Stimulated activated CD4-positive, alpha-beta T cell treated with anti-CD3 and anti-CD28 coated beads, Interleukin-2, amount 100 ng/mL, for 24 hours (primary cell): ENCODE measurements at places on chromosomes 12 and 14.

DNA sequence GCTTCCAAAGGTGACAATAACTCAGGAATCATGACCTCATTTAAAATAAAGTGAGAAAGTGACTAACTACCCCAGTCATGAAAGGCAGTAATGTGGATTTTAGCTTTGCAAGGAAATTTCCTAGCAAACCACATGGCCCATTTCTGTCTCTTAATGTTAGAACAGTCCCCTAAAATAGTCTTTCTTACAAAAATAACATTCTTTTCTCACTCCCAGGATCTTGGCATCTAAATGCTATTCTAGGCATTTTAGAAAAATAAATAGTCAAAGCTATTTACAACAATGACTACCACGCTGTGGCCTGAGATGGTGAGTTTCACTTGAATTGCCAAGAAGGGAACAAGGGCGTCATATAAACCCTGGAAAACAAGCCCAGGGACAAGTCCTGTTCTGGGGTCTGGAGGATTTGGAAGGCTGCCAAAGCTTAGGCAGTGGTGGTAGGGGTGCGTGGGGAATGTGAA lies 101.2 kb upstream of the CCDC175 start:
- no peak for DNase-seq

GRCh38 chr14:66831173-66831572 lies 323.2 kb downstream of the GPHN start:
- no peak for DNase-seq

DNA sequence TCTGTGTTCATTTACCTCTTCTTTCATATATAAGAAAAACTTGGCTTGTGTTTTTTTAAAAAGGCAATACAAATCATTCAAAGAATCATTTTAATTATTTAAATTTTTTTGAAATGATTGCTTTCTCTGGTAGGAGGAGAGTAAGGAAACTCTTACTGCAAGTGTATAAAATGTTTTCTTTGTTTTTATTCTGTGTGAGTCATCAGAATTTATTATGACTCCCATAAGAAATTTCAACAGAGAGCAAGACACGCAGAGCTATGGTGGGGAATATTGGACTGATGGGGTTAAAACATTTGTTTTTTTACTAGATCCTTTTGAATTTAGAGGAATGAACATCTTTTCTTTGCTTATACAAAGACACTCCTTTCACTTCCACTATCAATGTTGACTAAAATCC lies 119.1 kb upstream of the ATXN7L3B start:
- no peak for DNase-seq

GRCh38 chr12:12072064-12072760 lies 1.5 kb downstream of the BCL2L14 start:
- peak; percentile 44 for DNase-seq

- DNase-seq: no peak
Measured at GRCh38 chr14:101080922-101081593, 177.5 kb upstream of the RTL1 start.

DNA sequence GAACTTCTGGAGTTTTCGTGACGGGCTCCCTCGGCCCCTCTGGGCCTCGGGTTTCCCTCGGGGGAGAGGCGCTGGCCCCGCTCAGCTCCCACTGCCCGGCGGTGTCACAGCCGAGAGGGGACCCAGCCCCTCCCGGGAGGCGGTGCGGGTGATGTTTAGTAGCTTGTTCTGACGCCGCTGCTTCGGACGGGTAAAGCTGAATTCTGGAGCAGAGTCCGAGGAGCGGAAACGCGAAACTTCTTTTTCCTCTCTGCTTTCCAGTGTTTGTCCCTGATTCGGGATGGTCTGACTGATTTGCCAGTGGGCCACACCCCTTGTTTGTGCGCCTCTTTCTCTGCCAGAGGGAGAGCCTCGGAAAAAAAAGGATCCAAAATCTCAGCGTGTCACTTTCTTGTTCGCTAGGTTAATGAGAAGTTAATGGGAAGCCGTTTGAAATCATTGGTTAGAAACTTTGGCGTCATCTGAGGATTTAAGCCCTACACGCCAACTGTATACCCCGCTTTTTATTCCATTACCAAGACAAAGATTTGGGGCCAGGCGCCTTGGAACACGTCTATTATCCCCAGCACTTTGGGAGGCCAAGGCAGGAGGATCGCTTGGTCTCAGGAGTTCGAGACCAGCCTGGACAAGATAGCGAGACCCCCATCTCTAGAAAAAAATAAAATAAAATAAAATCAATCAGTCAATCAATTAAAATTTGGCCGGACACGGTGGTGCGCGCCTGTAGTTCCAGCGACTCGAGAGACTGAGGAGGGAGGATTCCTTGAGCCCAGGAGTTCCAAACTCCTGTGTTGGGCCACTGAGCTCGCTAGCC lies 756 bp downstream of the TULP3 start:
- peak; percentile 40 for DNase-seq

DNA sequence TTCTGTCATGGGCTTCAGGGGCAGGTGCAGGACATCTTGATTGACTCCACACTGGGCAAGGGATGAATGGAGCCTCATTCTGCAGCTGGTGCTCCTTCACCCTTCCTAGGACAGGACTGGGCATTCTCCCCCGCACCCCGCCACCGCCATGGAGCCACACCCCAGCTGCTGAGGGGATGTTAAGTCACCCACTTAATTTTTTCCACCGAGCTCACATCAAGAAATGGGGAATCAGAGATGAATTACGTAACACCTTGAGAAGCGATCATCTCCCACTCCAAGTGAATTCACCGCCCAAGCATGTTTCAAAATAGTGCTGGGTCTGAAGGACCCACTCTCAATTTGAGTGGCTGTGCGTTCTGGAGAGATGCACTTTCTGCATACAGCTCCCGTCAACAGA lies 94.2 kb downstream of the EML1 start:
- no peak for DNase-seq

- DNase-seq: no peak
Measured at GRCh38 chr12:80282761-80283160, 161.3 kb upstream of the PTPRQ start.
